ENCODE measurements at places on chromosomes 16 and 17. TPM values are rescaled to one million over a fixed set of nuclear protein-coding genes. Genes with fewer than 3 reads are reported as not detected.

DNA sequence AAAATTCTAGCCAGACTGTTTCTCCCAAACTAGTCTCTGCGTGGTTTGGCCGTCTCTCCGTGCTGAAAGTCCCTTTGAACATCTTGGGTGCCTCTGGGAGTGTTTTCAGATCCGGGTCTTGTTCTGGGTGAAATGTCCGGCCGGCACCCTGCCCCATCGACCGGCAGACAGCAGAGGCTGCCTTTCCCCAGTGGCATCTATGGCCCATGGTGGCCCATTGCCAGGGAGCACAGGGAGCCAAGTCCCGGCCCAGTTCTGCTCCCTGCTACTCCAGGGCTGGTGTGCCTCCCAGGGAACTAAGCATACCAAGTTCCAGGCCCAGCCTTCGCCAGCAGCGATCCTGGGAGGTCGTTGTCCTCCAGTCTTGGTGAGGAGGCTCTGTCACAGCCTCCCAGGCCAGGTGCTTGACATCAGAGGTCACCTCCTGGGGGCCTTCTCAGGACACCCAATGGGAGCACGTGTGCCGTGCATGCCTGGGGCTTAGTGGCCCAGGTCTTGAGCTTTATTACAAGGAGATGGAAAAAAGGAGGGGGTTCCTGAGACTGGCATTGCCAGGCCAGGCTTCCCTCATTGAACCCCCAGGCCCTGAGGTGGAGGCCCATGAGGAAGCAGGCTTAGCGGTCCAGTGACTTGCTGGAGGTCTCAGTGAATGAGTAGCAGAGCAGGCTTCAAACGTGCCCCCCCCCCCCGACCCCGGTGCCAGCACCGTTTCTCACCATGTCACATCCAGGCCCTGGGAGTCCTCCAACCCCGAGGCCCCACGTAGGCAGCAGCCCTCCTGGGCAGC, 54.0 kb downstream of the PGS1 start:
- H3K36me3 ChIP-seq = no peaks in the 10 kb centered on the region
- H3K4me3 ChIP-seq = no peak overlapping the region
- H3K27ac ChIP-seq = no peak overlapping the region
- H3K4me1 ChIP-seq = no peaks in the 10 kb centered on the region
- no peak for DNase-seq

DNA sequence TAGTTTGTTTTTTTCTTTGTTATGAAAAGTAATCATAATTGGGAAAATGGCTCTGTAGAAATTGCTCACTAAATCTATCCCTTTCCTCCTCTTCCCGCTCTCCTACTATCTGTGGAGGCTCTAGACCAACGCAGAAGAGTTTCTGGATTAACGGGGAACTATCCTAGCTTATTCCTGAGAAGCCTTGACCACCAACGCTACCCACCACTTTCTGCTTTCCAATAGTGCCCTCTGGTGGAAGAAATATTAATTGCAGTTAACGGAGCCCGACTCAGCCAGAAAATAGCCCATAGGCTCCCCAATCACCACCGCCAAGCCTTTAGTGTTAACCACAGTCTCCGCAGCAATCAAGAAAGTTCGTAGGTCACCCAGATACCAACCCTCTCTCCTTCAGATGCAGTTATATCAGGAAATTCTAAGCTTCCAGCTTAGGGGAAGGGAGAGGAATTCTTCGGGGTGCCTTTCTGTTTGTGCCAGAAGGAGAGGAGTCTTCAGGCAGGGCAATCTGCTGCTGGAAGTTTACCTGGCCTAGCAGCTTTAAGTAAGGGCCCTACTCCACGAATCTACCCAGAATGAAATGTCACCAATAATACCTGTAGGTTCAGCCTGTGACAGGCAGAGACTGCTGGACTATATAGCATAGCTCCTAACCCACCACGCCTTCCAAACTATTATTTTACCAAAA, 23.0 kb upstream of the NSRP1 start:
- no peak overlapping the region for H3K4me3 ChIP-seq
- H3K36me3 ChIP-seq = no peaks in the 10 kb centered on the region
- H3K4me1 ChIP-seq = no peaks in the 10 kb centered on the region
- peak; percentile 15 for DNase-seq
- no peak overlapping the region for H3K27ac ChIP-seq

- H3K36me3 ChIP-seq = no peaks in the 10 kb centered on the region
- no peak overlapping the region for H3K4me3 ChIP-seq
- no peaks in the 10 kb centered on the region for H3K27me3 ChIP-seq
- DNase-seq = no peak
These were observed 2.9 kb downstream of the ZBTB4 start for GRCh38 chr17:7476494-7476893.

DNA sequence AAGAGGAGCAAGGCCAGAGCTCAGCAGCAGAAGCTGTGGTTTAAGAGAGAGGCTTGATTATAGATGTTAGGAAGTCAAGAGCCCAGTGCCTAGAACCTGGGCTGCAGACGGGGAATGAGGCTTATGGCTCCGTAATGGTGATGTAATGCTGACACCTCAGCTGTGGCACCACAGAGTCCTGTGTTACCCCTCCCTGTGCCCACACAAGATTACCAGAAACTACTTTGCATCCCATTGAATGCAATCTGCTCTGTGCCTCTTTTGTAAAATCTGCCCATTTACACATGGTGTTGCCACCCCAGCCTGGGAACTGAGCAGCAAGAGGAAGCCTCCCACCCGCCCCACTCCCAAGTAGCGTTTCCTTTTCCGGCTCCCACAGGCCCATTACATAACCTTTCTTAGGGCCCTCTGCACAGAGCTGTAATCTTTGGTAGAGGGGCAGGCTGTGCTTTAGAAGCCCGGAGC, 57.0 kb downstream of the PITPNC1 start:
- no peak for DNase-seq
- H3K4me1 ChIP-seq = no peaks in the 10 kb centered on the region
- H3K4me3 ChIP-seq = no peak overlapping the region
- no peaks in the 10 kb centered on the region for H3K36me3 ChIP-seq

Gene CACNA1G
- 6.6 TPM for total RNA-seq

Gene SOX15
- 15.0 TPM for total RNA-seq

- H3K36me3 ChIP-seq = no peaks in the 10 kb centered on the region
- H3K27ac ChIP-seq = peak overlapping the region; percentile 67
- no peak for DNase-seq
- no peaks in the 10 kb centered on the region for H3K27me3 ChIP-seq
These were observed 3.1 kb upstream of the HOXB2 start for GRCh38 chr17:48547808-48548522.

DNA sequence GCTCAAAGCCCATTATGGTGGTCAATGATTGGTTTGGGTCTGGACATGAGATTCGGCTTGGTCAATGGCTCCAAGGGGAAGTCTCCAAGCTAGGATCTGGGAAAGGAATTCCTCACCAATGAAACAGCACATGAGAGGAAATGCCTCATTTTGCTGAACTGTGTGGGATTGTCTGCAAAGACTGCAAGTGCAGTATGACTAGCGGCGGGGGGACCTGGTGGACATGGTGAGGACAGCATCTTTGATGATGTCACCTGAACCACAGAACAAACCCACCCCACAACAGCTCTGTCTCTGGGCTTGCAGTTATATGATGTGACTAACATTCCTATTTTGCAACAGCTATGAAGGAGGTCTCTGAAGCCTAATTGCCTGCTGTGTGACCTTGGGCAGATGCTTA, 50.6 kb upstream of the NKD1 start:
- no peak overlapping the region for H3K27ac ChIP-seq
- no peaks in the 10 kb centered on the region for H3K27me3 ChIP-seq
- no peaks in the 10 kb centered on the region for H3K4me1 ChIP-seq
- H3K36me3 ChIP-seq = no peaks in the 10 kb centered on the region
- no peak overlapping the region for H3K4me3 ChIP-seq

Gene MGAT5B
- total RNA-seq = 4.1 TPM

DNA sequence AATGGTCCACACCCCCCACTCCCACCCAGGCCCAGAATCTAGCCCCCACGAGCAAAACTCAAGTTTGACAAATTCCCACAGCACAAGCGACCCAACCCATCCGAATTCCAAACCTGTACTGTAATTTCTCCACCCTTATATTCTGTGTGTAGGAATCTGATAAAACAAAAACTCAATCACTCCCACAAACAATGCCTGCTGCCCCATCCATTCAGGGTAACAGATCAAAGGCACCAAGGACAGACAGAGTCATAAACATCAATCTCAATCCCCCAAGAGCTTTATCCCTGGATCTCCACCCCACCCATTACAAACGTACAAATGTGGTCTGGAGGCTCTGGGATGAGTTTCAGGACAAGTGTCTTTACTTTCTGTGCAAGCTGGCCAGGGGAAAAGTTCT, 157.8 kb downstream of the AXIN2 start:
- H3K4me3 ChIP-seq = no peak overlapping the region
- no peaks in the 10 kb centered on the region for H3K27me3 ChIP-seq
- H3K27ac ChIP-seq = no peak overlapping the region
- no peaks in the 10 kb centered on the region for H3K36me3 ChIP-seq
- no peaks in the 10 kb centered on the region for H3K4me1 ChIP-seq

DNA sequence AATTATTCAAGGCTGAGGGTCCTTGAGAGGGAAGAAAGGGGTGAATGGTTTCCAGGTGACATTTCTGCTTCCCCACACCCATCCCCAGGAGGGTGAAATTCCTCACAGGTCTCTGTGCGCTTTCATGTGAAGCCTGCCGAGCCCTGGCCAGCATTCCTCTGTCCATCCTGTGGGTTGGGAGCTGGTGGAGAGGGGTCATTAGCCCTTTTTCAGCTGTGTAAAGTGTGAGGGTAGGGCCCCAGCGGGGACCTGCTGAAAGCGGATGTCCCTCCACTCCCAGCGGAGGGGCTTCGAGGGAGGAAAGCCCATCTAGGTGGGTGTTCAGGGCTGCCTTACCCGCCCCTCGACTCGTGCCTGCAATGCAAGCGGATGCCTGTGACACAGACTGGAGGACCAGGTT, 53.3 kb upstream of the DLX4 start:
- no peaks in the 10 kb centered on the region for H3K4me1 ChIP-seq
- H3K27me3 ChIP-seq = no peaks in the 10 kb centered on the region
- no peak overlapping the region for H3K4me3 ChIP-seq
- DNase-seq = no peak
- no peaks in the 10 kb centered on the region for H3K36me3 ChIP-seq

GRCh38 chr17:61580502-61580901, 10.5 kb downstream of the NACA2 start:
- no peaks in the 10 kb centered on the region for H3K27me3 ChIP-seq
- H3K27ac ChIP-seq = no peak overlapping the region
- no peaks in the 10 kb centered on the region for H3K36me3 ChIP-seq
- no peak overlapping the region for H3K4me3 ChIP-seq

GRCh38 chr17:68198931-68199836, 48.7 kb upstream of the AMZ2 start:
- peak overlapping the region; percentile 1 for H3K4me3 ChIP-seq
- H3K36me3 ChIP-seq = no peaks in the 10 kb centered on the region

DNA sequence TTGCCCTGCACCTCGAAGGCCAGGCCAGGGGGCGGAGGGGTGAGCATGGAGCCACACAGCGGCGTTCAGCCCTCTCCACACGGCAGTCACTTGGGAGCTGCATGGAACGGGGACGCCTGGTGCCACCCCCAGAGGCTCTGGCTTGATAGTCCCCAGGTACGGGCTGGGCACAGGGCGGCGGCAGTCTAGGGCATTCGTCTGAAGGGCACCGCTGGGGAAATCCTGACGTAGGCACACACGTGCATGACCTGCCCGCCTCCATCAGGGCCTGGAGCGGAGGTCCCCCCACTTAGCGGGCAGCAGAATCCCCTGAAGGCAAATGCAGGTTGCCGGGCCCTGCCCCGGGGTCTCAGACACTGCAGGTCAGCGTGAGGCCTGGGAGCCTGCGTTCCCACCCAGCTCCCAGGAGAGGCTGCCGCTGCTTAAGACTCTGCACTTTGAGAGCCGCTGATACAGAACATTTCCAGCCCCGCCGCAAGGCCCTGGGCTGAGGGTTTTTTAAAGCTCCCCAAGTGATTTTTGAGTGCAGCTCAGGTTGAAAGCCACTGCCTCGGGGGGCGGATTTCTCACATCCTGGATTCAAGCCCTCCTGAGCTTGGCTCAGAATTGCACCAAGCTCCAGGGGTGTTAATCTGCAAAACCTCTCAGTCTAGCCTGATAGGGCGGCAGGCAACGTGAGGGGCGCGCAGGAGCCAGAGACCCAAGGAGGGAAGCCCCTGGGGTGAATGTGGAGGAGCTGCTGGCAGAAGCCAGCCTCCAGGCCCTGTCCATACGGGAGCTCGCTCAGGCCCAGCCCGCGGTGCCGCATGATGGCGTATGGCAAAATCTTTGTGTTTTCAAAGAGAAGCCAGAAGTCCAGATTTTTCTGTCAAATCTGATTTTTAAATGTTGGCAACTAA, 182.3 kb upstream of the GSE1 start:
- no peaks in the 10 kb centered on the region for H3K36me3 ChIP-seq
- no peak for DNase-seq
- no peak overlapping the region for H3K27ac ChIP-seq
- no peaks in the 10 kb centered on the region for H3K27me3 ChIP-seq
- H3K4me3 ChIP-seq = no peak overlapping the region

DNA sequence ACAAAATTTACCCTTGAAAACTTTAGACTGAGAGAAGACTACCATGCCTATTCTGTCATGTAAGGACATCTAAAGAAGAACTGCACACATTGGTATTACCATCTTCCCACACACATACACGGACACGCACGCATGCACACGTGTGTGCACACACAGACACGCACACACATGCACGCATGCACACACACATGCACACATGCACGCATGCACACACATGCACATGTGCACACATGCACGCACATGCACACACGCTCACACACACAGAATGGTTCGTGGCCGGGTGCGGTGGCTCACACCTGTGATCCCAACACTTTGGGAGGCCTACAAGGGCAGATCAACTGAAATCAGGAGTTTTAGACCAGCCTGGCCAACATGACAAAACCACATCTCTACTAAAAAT, 296.9 kb upstream of the HSBP1 start:
- no peak overlapping the region for H3K27ac ChIP-seq
- no peaks in the 10 kb centered on the region for H3K27me3 ChIP-seq
- DNase-seq = no peak
- no peak overlapping the region for H3K4me3 ChIP-seq

- no peaks in the 10 kb centered on the region for H3K36me3 ChIP-seq
- no peak overlapping the region for H3K27ac ChIP-seq
- peak; percentile 50 for DNase-seq
- peaks cover 5% of the 10 kb centered on the region for H3K27me3 ChIP-seq
- H3K4me3 ChIP-seq = no peak overlapping the region
- no peaks in the 10 kb centered on the region for H3K4me1 ChIP-seq
These were observed 47.5 kb downstream of the SLC6A2 start for GRCh38 chr16:55703003-55704001.

DNA sequence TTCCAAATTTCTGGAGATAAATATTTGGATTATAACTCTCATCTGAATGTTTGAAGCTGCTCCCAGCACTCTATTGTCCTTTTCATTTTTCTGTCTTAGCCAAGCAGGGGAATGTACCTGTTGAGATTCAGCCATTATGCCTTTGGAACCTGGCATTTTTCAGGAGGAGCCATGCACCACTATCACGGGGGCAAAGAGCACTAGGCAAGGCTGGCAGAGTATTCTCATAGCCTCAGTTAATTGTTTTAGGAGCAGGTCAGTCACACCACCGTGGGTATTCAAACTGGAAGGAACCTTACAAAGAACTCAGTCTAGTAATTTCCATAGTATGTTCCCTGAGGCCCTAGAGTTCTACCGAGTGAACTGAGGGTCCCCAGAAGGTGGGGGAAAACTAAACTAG, 348.9 kb downstream of the TMEM114 start:
- no peak overlapping the region for H3K27ac ChIP-seq
- no peaks in the 10 kb centered on the region for H3K4me1 ChIP-seq
- H3K27me3 ChIP-seq = no peaks in the 10 kb centered on the region

- no peak overlapping the region for H3K27ac ChIP-seq
- no peaks in the 10 kb centered on the region for H3K36me3 ChIP-seq
- no peaks in the 10 kb centered on the region for H3K4me1 ChIP-seq
- no peaks in the 10 kb centered on the region for H3K27me3 ChIP-seq
These were observed 891 bp downstream of the CORO1A start for GRCh38 chr16:30184096-30184890.

Gene CKLF
- 28.3 TPM for total RNA-seq

- H3K27ac ChIP-seq = peak overlapping the region; percentile 46
- H3K4me3 ChIP-seq = no peak overlapping the region
- no peak for DNase-seq
- no peaks in the 10 kb centered on the region for H3K4me1 ChIP-seq
These were observed 16.7 kb downstream of the COQ7 start for GRCh38 chr16:19084139-19084538.

All from prostate gland (tissue), 2 donors.